Uterus (tissue), 4 donors: ENCODE measurements at places on chromosomes 1 and 21. TPM values are rescaled to one million over a fixed set of nuclear protein-coding genes. Genes with fewer than 3 reads are reported as not detected.

- DNase-seq, result no peak
Measured at GRCh38 chr1:94385308-94385929, 32.8 kb upstream of the ABCD3 start.

- no peak for DNase-seq
Measured at GRCh38 chr1:157842939-157843338, 1.3 kb upstream of the CD5L start.

DNA sequence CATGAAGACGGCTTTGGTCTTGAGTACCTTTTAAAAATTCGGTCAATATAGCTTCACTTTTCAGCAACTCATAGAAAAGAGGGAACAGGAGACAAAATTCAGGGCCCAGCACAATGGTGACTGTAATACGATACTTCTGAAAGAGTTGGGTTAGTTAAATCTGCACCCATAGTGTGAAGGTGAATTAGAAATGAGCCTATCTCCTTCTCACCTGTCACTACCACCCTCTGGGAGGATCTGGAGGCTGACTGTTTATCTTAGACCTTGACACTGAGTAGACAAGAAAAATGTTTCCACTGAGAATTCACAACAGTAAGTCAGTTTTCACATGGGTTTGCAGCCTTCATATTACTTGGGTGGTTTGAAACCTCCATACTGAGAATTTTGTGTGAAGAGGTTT, 57.9 kb upstream of the HMGB4 start:
- no peak for DNase-seq

DNA sequence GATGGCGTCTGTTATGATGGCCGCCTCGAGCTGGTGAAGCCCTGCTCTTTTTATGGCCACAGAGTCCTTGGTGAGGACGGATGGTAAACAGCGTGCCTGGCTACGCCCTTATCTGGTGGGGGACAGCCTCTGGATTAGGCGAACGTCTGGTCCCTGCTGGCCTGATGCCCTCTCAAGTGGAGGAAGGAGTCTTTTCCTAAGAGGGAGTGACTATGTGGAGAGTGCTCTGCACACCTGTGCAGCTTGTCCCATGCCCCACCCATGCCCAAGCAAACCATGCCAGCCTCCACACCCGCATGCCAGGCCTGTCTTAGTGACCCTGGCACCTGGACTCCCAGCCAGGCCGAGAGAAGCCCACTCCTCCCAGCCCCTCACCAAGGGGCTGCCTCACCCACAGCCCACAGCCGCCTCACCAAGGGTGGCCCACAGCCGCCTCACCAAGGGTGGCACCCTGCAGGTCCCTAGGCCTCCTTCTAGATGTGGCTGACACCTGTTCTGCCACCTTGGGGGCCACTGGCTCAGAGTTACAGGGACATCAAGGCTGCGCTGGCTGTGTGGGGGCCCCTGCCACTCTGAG, 40.2 kb downstream of the WNT9A start:
- DNase-seq, result no peak

- peak; percentile 11 for DNase-seq
Measured at GRCh38 chr21:46194374-46195334, 10.4 kb upstream of the SPATC1L start.

Gene LRRC53
- total RNA-seq, result 0.21 TPM

DNA sequence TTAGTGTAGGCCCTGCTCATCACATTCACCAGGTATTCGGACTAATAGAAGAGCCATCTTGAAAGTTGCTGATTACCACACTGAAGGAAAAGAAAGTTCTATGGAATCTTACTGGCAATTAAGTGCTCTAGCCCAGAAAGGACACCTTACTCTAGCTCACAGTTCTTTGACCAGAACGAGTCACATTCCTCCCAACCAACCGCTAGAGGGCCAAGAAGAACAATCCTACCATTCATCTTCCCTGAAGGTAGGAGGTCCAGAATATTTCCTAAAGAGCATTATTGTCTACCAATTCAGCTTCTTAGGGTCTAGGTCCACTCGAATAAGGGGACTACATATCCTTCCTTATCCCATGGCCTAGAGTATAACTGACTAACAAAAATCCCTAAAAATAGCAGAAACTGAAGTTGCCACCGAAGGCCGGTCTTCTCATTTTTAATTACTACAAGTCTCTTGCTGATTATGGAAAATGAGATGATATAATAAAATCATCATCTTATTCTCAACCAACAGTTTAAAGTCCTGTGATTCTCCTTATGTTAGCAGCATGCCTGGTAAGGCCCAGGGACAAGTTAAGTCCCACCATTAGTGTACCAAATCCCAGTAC, 2.7 kb upstream of the FMO1 start:
- no peak for DNase-seq

Gene AMIGO1
- 3.0 TPM for total RNA-seq

GRCh38 chr1:50841791-50842387, 118.2 kb downstream of the FAF1 start:
- no peak for DNase-seq

Gene C1QB
- total RNA-seq, result 22.3 TPM

GRCh38 chr1:87735750-87736149, 407.1 kb downstream of the LMO4 start:
- DNase-seq, result no peak

Gene MLLT11
- total RNA-seq, result 7.1 TPM

DNA sequence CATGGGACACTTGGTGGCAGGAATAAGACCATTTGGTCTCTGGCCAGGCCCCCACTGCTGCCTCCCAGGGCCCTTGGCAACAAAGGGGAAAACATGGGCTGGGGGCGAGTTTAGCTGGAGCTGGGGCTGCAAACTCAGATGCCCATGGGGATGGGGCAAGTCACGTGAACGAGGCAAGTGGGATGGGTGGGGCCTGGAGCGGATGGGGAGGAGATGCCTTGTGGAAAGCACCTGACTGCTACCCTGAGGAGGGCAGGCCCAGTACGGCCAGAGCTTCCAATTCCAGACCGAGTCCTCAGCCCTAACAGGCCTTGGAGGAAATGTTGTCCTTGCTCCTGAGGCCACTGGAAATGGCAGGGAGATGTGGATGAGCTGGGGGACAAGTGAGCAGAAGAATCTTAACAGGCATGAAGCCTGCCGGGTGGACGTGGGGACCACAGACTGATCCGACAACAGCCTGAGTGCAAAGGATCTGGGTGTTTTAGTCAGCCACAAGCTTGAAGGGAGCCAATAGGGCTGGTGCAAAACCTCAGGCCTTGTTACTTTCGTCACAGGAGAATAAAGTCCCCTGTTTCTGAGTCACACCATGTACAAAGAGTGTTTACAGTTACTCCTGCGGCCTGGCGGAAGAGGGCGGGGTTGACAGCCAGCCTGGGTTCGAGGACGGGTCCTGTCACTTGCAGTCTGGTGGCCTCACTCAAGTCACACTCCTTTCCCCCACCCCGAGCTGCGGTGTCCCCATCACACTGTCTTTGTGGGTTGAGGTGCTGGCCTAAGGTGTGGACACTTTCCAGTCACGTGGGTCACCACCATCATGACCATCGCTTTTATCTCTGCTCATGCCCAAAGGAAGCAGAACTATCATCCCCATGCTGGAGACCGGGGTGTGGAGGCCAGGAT, 19.1 kb downstream of the RUNX3 start:
- no peak for DNase-seq

Gene CELA3B
- total RNA-seq, result not detected

Gene ALX3
- total RNA-seq, result 0.26 TPM

DNA sequence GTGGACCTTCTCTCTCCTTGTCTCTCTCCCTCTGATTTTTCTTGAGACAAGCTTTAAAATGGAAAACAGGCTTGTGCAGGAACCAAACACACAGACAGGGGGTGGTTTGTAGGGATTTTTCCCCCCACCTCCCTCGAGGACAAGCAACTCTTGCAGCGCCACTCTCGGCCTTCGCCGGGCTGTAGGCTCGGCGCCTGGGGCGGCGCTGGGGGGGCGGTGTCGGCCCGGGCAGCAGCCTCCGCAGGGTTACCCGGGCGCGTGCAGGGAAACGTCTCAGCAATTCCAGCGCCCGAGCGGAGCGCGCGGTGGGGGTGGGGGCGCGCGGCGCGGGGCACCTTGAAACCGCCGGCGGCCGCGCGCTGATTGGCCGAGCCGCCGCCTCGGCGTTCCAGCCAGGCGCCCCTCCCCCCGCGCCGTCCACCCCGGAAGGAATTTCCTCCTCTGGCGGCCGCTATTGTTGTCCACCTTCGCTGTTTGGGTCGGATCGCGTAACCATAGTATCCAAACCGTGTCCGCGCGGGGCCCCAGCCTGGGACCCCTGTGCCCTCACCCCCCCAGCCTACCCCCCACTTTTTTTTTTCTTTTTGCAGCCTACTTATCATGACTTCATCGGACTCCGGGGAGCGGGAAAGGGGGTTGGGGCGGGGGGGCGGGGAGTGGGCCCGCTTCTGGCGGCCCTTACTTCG, 59.8 kb upstream of the ACOT11 start:
- peak; percentile 95 for DNase-seq

GRCh38 chr1:165137551-165138316, 218.8 kb downstream of the LMX1A start:
- no peak for DNase-seq

DNA sequence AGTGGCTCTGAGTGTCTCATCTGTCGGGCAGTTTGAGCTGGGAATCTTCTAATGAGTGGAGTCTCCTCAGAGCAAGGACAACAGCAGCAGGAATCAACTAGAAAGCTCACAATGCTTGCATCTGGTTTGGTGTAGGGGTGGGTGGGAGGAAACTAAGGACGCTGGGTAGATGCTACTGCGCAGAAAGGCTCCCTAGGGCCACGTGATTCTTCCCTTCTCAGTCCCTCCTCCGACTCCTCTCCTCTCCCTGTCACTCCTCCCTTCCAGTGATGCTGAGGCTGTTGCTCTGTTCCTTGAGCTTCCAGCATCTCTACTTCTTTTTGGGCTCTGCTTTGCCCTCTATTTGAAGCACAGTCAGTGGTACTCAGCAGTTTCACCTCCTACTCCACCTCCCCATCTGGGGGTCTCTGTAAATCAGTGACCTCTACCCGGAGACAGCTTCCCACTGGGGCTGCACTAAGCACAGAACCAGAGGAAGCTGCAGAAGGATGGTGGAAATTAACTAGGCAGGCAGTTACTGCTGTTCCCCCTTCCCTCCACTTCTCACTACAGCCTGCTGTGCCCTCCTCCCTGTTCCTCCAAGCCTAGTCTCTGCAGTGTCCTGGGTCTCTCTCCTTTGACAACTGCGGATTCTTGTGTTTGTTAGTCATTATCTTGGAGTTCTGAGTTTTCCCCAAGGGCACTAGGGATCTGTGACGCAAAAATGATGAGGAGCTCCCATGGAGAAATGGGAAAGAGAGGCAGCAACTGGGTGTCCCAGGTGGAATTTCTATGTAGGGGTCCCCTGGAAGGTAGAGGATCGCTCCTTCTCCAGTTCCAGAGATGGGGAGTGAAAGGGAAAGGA, 5.8 kb downstream of the LINGO4 start:
- DNase-seq, result no peak

DNA sequence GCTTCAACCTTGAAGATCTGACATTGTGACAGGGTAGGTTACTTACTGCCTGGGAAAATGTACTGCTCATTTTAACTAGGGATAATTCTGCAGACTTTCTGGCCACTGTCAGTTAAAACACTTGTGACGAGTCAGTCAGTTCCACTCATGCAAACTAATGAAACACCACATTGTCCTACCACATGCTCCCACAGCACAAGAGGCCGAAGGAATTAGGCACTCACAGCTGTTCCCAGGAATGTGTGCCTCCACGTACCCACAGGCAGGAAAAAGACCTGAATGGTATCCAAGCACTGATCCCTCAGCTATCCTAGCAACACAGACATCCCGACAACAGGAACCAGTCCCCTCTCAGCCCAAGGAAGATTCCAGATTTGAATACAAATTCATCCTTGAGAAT, 12.3 kb downstream of the BCAR3 start:
- no peak for DNase-seq

Gene LRRN2
- total RNA-seq, result 4.8 TPM

Gene TMPRSS15
- total RNA-seq, result not detected

DNA sequence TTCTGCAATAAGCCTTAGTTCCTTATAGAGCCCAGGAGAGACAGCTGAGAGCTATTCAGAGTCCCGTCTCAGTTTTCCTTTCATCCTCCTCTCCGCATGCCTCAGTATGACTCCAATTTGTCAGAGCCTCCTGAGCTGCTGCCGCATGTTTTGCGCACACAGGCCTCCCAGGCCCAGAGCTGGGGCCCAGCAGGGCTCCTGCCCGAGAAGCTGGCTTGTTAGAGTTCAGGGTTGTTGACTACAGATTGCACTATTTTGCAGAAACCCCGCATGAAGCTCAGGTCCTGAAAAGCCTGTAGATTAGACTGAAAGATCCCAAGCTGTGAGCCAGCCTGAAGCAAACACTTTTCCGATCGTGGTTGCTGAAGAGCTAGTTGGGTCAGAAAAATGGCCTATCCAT, 51.5 kb downstream of the IGSF5 start:
- DNase-seq, result no peak

GRCh38 chr1:182149411-182149965, 88.0 kb upstream of the ZNF648 start:
- DNase-seq, result peak; percentile 23

Gene KIF14
- total RNA-seq, result 0.15 TPM

- DNase-seq, result no peak
Measured at GRCh38 chr1:3192825-3193224, 123.8 kb downstream of the PRDM16 start.

- no peak for DNase-seq
Measured at GRCh38 chr21:35390013-35390776, 341.1 kb upstream of the RUNX1 start.

DNA sequence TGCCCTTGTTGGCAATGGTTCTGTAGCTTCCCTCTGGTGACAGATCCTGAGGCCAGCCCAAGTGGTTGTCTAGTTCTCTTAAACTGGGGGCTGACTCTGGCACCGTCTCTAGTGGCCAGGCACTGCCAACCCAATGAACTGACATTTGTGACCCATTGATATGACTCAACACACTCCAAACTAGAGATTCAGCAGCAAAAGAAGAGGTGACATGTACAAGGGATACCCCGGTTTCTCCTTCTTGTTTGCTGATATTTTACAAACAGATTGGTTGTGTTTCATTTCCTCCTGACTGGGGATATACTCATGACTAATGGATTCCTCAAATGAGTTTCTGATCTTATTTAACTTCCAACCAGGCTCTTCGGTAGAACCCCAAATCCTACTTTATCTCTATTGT, 65.9 kb upstream of the DNAJC6 start:
- DNase-seq, result no peak

GRCh38 chr1:49163031-49163430, 386.3 kb upstream of the BEND5 start:
- no peak for DNase-seq

DNA sequence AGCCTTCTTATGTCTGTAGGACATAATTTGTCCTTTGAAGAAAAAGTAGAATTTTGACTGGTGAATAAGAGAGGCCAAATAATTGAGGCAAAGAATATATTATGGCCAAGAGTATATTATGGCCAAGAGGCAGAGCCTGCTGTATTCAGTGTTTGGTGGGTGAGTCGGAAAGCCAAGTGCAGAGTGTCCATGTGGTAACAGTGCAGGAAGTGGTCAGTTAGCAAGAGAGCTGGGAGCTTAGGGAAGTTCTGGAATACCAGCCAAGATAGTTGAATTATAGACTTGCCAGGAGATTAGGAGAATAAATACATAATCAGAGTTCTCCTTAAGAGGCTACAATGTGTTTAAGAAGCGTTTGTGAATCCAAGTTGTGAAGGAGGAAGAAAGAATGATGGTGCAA, 131.5 kb upstream of the LMO4 start:
- DNase-seq, result no peak

Gene WDR3
- 9.7 TPM for total RNA-seq
